Renal pelvis (tissue), 12 donors: ENCODE measurements at places on chromosomes 3 and 15. TPM values are rescaled to one million over a fixed set of nuclear protein-coding genes. Genes with fewer than 3 reads are reported as not detected.

GRCh38 chr3:132519914-132520313 lies 77.2 kb upstream of the ACKR4 start:
- DNase-seq, result no peak

Gene TMF1
- polyA plus RNA-seq, result 50.7 TPM

Gene EPM2AIP1
- 47.2 TPM for polyA plus RNA-seq

DNA sequence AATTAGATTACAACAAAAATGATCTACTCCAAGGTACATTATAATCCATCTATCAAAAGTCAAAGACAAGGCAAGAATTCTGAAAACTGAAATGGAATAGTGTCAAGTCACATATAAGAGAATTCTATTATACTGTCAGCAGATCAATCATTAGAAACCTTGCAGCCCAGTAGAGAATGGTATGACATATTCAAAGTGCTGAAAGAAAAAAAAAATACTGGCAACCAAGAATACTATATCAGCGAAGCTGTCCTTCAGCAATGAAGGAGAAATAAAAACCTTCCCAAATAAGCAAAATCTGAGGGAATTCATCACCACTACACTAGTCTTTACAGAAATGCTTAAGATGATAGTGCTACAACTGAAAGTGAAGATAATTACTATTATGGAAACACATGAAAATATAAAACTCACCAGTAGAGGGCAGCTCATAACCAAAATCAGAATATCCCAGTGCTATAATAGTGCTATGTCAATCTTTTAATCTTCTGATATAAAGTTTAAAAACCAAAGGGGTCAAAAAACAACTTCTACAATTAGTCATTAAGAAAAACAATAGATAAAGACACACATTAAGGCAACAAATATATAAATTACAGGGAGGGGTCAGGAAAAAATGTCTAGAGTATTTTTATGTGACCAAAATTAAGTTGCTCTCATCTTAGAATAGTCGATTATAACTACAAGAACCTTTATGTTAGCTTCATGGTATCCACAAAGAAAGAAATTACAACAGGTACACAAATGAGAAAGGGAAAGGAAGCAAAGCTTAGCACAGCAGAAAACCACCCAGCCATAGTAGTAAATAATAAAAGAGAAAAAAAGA lies 190.7 kb upstream of the CNTN6 start:
- no peak for DNase-seq

- no peak for DNase-seq
Observed at GRCh38 chr3:32501783-32502117, 902 bp downstream of the CMTM6 start.

DNA sequence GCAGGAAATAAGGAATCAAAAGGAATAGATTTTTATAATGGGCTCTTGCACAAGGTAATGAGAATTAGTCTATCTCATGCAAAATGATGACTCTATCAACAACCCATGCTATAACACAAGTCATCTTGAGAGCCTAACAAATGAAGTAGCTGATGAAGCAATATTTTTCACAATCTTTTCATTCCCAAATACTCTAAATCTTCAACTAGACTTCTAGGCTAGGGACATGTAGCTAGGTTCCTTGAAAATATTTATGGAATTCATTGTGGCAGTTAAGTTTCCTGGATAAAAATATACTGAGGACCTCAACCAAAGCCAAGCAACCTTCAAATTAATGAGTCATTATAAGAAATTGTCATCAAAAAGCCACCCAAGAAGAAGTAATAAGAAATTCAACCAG lies 55.4 kb downstream of the DCBLD2 start:
- no peak for DNase-seq

DNA sequence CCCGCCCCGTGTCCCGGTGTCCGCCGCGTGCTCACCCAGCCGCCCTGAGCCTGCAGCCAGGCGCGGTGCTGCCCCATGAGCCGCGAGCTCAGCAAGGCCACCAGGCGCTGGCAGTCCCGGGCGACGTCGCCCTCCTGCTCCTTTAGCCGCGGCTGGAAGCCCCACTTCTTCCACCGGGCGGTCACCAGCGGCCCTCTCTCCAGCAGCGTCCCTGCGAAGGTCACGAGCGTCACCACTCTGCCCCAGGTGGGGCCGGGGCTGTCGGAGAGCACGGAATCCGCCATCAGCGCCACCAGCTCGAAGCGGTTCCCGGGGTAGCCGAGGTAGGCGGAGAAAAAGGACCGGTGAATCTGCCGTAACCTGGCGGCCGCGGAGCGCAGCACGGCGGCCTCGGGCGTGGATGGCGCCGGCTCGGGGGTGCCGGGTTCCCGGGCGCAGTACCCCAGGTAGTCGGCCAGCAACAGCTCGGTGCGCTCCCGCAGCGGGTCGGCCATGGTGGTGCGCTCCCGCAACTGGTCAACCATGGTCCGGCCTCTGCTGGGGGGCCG lies 298 bp downstream of the BCL2L10 start:
- DNase-seq, result peak; percentile 38

GRCh38 chr3:132241776-132242514 lies 75.3 kb upstream of the ACP3 start:
- no peak for DNase-seq

GRCh38 chr3:150662410-150663200 lies 41.1 kb downstream of the ERICH6 start:
- no peak for DNase-seq

Gene CNTN3
- polyA plus RNA-seq, result 6.3 TPM

- DNase-seq, result no peak
Observed at GRCh38 chr15:59562448-59563186, 49.0 kb upstream of the GCNT3 start.

- peak; percentile 66 for DNase-seq
Observed at GRCh38 chr15:90062023-90062442, 40.2 kb downstream of the IDH2 start.

- DNase-seq, result no peak
Observed at GRCh38 chr15:91866371-91866905, 12.9 kb downstream of the SLCO3A1 start.

DNA sequence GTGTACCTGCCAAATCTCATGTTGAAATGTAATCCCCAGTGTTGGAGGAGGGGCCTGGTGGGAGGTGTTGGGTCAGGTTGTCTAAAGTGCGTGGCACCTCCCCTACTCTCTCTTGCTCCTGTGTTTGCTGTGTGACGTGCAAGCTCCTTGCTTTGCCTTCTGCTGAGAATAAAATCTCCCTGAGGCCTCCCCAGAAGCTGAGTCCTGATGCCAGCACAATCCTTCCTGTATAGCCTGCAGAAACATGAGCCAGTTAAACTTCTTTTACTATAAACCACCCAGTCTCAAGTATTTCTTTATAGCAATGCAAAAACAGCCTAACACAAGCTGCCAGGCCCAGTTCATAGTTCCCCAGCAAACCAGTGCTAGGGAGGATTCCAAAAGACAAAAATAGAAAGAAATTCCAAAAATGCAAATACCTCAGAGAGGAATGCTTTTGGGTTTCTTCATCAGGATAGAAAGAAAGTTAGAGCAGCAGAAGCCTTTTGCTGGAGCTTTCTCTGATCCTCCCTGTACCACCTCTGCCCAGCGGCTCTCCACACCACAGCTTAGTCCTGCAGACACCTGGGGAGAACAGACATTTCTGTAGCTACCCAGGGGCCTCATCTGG lies 25.9 kb upstream of the CDV3 start:
- DNase-seq, result no peak

DNA sequence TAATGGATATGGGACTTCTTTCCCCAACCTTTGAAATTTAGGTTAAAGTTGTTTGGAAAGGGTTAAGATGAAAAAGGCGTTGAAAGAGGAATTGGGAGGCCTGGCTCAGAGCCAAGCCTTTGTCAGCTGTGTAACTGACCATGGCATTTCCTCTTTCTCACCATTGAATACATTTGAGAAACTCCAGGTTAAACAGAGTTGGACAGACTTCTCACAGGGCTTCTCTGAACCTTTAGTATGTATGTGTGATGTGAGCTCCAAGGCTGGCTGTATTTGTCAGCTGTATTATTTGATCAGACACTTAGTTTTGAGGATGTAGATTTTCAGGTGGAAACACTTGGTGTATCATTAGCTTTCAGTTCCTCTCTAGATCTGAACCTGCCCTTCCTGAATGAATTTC lies 136.4 kb upstream of the GOLGA6L4 start:
- DNase-seq, result peak; percentile 36

Gene MINDY2
- 18.0 TPM for polyA plus RNA-seq
